ENCODE measurements at places on chromosomes 13 and 19.
A peak's percentile ranks its signal among the peaks of the same experiment; 100 is the strongest.

GRCh38 chr13:80083853-80084676, 256.9 kb downstream of the SPRY2 start:
- DNase-seq: peak; percentile 89

GRCh38 chr19:3521104-3521445, 15.0 kb downstream of the FZR1 start:
- no peak for DNase-seq

DNA sequence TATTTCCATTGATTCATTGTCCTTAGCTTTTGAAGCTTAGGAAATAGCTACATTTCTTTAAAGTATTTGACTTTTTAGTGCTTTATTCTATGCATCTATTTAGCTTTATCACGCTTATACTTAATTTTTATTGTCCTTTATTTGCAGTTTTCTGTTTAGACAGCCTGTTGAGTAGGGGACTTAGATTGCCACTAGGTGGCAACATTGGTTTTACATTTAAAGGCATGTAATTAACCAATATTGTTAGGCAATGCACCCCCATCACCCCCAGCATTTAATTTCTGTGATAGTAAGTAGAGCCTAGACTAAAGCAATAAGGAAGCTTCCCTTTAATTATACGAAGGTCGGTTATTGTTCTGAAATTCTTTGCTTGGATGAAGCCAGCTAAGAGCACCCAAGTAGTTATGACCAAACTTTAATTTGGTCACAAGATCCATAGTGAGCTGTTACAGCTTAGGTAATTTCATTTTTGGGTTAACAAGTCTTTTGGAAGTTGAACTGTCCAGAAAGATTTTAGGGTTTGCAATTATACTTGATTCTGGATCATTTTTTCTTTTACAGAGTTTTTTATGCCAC, 36.5 kb downstream of the B3GLCT start:
- peak; percentile 37 for DNase-seq

DNA sequence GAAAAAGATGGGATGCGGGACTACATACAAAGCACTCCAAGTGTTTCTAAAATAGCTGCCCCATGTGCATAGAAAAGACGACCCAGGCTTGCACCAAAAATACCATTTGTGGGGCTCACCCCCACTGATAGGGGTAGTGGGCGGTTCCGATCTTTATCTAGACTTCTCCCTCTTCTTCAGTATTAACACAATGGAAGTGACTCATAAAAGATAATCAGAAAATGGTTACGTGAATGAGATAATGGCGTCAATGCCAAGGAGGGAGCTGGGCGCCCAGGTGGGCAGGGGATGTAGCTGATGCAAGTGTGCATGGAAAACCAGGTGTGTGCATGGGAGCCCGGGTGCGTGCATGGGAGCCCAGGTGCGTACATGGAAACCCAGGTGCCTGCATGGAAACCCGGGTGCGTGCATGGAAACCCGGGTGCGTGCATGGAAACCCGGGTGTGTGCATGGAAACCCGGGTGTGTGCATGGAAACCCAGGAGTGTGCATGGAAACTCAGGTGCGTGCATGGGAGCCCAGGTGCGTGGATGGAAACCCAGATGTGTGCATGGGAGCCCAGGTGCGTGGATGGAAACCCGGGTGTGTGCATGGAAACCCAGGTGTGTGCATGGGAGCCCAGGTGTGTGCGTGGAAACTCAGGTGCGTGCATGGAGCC, 32.7 kb downstream of the LAMP1 start:
- no peak for DNase-seq

DNA sequence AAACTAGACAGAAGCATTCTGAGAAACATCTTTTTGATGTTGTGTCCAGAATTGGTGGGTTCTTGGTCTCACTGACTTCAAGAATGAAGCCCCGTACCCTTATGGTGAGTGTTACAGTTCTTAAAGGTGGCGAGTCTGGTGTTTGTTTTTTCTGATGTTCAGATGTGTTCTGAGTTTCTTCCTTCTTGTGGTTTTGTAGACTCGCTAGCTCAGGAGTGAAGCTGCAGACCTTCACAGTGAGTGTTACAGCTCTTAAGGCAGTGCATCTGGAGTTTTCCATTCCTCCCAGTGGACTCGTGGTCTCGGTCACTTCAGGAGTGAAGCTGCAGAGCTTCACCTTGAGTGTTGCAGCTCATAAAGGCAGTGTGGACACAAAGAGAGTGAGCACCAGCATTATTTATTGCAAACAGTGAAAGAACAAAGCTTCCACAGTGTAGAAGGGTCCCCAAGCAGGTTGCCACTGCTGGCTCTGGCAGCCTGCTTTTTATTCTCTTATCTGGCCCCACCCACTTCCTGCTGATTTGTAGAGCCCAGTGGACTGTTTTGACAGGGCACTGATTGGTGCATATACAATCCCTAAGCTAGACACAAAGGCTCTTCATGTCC, 1820.8 kb downstream of the UQCRFS1 start:
- DNase-seq: no peak

DNA sequence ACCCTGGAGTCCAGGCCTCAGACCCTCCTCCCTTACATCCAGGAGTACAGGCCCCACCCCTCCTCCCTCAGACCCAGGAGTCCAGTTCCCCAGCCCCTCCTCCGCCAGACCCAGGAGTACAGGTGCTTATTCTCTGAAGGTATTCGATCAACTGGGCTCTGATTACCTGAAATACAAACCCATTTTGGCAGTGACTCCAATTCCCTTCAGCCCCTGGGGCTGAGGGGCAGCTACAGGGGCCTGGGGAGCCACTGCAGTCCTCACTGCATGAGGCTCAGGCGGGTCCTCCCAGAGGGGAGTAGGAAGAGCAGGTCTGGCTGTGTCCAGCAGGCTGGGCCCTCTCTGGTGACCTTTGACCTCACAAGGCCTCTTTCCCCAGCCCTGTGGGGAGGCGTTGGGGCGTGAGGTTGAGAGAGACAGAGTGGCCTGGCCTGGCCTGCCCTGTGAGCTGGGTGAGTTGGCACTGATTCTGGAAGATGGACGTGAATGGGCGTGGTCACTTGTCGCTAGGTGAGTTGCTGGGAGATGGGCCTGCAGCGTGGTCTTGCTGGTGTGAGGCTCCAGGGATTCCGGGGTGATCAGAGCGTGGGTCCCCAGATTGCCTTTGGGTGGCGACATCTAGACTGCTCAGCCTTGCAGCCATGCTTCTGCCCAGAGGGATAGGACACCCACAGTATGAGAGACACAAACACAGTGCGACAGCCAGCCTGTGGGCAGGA, 3.1 kb downstream of the BCAT2 start:
- DNase-seq: no peak

DNA sequence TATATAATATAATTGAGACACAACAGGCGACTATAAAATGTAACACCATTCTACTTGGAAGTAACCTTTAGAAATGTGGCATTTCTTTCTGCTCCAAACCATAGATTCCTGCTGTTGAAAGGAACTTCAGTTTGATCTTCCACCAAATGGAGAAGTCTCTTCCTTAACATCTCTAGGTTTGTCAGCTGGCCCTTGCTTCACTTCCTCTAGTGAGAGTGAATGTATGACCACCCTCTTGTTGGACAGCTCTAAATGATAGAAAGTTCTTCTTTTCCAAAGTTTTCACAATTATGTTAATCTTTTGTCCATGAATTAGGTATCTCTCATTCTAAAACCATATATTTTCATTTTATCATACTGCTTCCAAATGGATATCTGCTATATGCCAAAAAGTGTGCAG, 13.8 kb upstream of the COG6 start:
- no peak for DNase-seq

- DNase-seq: no peak
Measured at GRCh38 chr19:8366961-8367326, 3.0 kb downstream of the ANGPTL4 start.

DNA sequence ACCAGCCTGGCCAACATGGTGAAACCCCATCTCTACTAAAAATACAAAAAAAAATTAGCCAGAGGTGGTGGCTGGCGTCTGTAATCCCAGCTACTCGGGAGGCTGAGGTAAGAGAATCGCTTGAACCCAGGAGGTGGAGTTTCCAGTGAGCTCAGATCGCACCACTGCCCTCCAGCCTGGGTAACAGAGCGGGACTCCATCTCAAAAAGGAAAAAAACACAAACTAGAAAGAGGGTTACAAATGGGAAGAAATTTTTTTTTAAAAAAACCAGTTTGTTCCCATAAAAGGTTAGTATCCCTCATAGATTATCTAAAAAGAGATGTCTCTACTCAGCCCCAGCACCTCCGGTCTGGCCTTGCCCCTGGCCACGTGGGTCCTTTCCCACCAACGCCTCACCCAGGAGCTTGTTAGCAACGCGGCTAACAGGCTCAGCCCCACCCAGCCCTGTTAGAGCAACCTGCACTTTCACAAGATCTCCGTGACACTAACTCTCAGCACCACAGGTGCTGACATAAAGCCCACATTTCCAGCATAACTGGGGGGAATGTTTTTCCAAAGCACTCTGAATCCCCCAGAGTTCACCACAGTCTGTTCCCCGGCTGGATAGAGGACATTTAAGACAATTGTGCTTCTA, 4.3 kb downstream of the DMKN start:
- DNase-seq: no peak

- DNase-seq: no peak
Measured at GRCh38 chr13:72889495-72889894, 107.6 kb downstream of the PIBF1 start.

- peak; percentile 94 for DNase-seq
Measured at GRCh38 chr13:97946951-97947588, 6.4 kb upstream of the IPO5 start.

DNA sequence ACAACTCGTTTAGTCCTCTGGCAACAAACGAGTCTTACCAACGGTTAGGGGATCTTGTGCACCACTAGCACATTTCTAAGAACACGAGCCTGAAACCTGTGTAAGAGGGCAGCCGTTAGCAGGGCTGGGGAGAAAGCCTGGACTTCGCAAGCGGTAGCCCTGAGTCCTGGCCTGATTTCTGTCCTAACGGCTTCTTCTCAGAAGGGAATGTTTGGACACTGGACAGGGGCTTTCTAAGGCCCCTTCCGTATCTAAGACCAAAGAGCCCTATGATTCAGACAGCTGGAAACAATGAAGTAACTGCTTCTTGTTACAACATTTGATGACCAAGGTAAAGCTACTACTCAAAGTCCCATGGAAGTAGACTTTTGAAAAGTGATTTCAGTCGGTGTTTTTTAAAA, 2.2 kb downstream of the ANKRD10 start:
- peak; percentile 65 for DNase-seq

DNA sequence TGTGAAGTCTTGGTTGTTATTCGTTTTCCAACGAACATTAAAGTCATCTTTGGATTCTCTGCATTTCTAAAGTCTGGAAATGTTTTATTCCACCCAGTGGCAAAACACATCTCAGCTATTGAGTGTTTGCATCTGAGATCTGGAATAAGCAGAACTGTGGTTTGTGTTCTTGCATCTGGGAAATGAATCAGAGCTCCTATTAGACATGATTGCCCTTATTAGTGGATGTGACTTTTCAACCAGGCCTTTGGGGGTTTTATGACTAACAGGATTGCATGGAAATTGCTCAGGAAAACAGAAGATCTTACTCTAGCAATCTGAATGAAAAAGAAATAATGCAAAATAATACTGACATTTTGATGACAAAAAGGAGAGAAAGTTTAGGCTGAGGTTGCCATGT, 488.8 kb downstream of the IRS2 start:
- DNase-seq: peak; percentile 82

DNA sequence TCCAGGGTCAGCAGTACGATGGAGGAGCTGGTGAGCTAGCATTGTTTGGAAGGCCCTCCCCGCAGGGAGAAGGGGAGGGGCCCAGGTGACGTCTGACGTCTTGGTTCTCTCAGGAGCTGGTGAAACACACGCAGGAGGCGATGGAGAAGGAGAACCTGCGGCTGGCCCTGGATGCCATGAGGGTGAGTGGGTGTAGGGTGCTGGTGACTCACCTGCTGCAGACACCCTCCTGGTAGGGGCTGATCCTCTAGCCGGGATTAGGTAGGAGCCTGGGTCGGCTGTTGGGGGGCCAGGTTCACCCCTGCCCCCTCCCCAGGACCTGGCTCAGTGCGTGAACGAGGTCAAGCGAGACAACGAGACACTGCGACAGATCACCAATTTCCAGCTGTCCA, 55.8 kb downstream of the VAV1 start:
- DNase-seq: peak; percentile 18

DNA sequence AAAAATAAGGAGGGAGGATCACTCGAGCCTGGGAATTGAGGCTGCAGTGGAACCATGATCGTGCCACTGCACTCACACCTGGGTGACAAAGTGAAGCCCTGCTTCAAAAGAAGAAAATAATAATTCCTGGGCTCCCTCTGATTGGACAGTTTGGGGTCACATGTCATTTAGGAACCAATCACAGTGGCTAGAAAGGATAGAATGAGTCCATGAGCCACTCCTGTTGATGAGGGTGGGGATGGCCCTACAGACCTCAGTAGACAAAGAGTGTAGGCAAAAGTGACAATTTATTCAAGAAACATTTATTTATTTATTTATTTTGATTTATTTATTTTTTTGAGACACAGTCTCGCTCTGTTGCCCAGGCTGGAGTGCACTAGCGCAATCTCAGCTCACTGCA, 26.8 kb upstream of the ADGRE5 start:
- no peak for DNase-seq

- peak; percentile 79 for DNase-seq
Measured at GRCh38 chr13:46961719-46962118, 64.9 kb upstream of the HTR2A start.

DNA sequence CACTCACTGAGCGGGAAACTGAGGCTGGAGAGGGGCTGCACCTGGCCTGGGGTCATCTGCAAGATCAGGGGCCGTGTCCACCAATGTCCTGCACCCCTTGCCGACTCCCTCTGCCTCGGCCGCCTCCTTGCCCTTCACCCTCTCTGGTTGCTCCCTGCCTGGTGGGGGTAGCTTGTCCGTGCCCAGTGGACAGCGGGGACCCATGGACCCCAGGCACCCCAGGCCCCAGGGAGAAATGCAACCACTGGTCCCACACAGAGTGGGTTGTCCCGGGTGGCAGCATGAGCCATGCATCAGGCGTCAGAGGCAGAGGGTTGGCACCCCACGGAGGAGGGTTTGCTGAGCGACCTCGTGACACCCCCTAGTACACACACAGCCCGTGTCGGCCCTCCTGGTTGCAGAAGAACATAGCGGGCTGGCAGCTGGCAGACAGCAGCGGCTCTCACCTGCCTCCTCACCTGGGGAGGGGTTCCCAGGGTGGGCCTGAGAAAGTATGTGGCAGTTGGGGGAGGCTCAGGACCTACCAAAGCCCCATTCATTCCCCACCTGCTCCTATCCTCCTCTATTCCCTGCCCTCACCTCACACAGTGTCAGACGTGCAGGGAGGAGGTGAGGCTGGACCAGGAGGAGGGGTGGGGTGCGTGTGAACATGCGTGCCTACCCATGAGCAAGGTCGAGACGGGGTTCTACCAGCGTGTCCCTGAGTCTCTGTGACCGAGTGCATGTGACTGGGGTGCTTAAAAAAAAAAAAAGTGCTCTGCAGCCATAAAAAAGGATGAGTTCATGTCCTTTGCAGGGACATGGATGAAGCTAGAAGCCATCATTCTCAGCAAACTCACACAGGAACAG, 8.7 kb downstream of the ADAMTSL5 start:
- DNase-seq: no peak

- DNase-seq: no peak
Measured at GRCh38 chr13:109196948-109197347, 567.5 kb downstream of the MYO16 start.

GRCh38 chr19:2048959-2049740, 1.9 kb downstream of the MKNK2 start:
- DNase-seq: no peak

All from EL (cell line).